ENCODE measurements at places on chromosomes 1 and 21.

DNA sequence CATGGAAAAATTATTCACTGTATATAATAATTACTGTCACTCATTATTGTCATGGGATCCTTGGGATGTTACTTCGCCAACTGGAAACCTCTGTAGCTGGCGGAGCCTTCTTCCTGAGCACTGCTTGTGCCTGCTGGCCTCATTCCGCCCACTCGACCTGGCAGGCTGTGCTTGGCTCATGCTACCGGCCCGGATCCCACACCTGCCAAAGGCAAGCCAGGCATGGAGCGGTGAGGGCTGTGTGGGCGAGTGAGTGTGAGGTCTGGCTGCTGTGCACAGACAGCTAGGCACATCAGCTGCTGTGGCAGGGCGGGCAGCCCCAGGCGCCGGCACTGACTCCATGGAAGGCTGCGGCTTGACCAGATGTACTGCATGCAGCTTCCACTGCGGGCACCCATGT is 78.4 kb downstream of the DISP1 start:
- no peak for DNase-seq

- DNase-seq, result no peak
Measured at GRCh38 chr21:17050646-17051045, 462.2 kb upstream of the CXADR start.

DNA sequence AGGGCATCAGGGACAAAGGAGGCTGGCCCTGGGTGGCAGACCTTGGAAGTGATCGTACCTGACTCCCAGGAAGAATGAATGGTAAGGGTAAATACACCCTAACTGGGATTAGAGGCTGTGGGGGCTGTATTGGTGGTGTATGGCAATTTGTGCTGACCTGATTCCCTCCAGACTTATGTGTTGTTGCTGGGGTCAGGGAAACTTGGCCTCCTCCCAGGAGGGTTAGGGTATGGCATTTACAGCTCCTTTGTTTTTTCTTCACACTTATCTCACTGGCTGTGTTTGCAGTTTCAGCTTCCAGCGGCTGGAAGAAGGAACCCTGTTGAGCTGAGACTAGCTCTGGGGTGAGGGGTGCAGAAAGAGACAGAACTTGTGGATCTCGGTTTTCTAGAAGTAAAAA is 8.2 kb downstream of the VANGL1 start:
- DNase-seq, result no peak

- no peak for DNase-seq
Measured at GRCh38 chr1:17869815-17870214, 114.7 kb downstream of the ACTL8 start.

DNA sequence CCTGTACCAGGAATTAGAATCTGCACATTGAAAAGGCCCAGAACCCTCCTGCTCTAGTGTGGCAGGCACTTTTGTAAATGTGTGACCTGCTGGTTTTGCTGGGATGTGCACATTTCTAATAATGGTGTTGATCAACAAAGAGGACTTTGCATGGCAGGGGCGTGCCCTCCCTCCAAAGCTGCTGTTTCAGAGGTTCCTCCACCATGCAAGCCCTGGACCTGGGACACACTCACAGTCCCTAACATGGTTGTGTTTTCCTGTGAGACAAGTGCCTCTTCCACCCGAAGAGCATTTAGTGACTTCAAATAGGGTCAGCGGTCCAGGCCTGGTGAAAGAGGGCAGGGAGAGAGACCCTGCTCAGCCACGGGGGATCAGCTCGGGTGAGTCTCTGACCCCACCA is 28.1 kb downstream of the TENT5C start:
- no peak for DNase-seq

Data from suppressor macrophage treated with lipopolysaccharide for 4 hours (primary cell).